ENCODE measurements at places on chromosomes 6 and 20.

DNA sequence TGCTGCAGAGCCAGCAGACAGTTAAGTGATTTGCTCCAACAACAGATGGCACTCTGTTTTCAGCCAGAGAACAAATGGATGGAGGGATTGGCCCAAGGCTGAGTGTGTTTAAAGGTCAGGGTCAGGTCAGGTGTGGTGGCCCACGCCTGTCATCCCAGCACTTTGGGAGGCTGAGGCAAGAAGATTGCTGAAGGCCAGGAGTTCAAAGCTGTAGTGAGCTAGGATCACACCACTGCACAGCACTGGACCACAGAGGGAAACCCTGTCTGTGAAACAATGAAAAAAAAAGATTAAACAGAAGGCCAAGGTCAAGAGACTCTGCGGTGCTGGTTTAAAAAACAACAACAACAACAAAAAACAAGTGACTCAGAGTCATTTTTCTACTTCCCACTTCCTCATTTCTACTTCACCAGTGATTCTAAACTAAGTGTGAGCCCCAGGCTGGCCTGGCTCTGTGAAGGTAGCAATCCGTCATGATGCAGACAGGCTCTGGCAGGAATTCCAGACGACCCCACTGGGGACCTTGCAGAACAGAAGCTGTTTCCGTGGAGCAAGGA, 42.5 kb upstream of the ARMC2 start:
- no peak for DNase-seq

DNA sequence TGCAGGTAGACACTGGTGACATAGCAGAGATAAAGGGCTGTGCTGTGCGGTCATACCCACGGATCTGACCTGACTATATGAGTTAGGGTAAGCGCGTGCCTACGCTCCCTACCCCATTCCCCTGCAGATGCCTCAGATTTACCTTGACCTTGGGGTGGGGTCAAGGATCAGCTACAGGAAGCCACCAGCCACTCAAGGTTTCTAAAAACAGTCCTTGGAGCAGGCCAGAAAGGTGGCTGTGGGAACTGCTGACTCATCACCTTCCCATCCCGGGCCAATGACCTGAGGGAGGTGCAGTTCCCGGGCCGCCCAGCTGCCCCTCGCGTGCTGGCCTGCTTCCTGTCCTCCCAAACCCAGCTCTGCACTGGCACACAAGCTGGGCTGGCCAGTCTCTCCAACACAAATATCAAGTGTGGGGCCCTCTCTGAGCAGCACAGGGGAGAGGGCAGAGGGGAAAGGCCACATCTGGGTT, 23.0 kb downstream of the KCNK5 start:
- DNase-seq = no peak

DNA sequence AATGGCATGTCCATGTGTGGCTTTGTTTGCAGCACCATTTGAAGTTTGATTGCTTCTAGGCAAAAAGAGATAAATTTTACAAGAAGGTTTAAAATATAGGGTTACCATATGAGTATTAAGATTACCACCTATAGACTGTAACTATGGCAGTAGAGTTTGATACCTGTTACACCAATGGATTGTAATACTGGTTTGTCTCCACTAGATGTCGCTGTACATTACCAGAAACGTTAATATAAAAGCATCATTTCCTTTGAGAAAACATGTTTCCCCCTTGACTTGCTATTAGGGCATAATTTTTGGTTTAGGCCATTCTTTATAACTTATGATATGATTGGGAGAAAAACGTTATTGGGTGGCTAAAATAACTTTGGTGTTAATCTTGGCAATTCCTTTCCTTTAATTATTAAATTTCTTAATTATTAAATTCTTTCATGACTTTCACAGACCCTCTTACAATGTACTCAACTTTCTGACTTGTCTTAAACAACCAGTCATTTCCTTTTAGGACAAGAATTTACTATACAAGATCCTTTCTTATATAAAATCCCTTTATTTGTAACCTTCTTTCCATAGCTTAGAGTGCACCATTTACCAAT, 42.8 kb downstream of the HLA-DPB1 start:
- peak; percentile 66 for DNase-seq

DNA sequence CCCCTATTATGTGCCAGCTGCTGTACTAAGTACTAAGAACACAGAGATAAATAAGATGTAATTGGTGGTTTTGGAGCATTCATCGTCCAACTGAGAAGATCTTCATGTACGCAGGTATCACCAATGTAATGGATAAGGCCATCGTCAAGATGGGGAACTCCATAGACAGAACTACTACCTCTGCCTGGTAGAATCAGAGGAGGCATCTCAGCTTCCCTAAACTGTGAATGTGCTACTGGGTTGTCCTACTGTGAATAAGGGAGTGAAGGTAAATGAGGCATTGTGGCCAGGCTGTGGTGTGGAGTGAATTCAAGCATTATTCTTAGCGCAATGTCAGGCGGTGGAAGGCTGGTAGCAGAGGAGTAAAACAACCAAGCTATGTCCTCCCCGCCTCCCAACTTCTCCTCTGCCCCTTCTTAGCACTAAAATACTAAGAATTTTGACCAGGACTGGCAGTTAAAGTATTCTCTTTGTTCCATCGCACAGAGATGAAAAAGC, 68.2 kb downstream of the TBC1D7 start:
- no peak for DNase-seq

- no peak for DNase-seq
Observed at GRCh38 chr6:3351105-3351676, 92.4 kb downstream of the PSMG4 start.

DNA sequence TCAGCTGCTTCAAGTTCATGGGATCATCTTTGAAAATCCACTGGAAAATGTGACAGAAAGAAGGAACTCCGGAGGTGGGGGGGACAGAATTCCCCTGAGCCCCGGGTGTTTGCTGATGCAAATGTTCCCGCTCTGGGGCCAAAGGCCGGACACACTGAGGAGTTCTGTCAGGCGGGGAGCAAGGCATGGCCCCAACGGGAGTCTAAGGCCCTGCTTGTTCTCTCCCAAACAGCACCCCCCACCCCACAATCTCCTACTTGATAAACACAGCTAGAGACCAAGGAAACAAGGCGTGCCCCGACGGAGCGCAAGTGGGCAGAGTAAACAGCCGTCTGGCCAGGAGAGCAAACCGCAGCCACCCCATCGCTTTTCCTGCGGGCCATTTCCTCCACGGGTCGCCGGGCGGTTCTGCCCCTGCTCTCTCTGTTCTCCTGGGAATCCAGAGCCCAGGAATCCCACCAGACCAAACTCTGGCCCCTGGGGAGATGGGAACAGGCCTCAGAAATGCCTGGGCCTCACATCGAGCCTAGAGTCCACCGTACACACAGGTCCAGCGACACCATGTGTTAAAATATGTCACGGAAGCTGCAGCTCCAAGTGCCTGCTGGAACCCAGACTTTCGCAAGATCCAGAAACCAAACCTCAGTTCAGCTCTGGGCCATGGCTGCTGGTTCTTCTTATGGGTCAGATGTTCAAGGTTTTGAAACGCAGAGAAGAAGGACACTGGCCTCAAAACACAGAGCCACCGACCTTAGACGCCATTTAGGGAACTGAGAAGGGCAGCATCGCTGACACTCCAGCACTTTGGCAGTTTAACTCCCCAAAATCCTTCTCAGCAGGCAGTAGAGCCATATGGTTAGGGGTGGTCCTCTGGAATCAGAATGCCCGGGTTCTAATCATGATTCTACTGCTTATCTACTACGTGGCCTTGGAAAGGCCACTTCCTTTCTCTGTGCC, 104.2 kb downstream of the PREX1 start:
- no peak for DNase-seq

DNA sequence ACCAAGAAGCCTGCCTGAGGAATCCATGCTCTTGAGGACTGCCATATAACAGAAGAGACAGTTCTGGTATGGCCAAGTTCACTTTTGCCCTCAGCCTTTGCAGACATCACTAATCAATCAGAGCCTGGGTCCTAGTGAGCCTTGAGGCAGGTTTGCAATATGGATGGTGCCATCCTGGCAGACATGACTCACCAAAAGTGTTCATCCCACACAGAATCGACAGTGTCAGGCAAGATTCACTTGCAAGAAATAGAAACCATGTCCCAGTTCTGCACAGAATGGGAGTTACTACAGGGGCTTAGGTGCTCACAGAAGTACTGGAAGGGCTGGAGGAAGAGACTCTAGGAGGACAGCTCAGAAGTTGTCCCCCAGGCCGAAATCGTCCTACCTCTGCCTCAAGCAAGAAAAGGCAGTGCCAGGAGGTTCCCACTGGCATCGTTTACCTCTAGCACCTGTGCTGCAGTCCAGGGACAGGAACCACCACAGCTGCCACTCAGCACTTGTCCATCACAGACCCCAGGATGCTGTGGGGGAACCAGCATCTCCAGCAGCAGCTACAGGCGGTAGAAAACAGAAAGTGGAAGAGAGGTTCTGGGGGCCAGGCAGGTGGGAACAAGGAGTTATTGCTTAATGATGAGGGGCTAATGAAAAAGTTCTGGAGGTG, 42.6 kb upstream of the PHACTR3 start:
- no peak for DNase-seq

DNA sequence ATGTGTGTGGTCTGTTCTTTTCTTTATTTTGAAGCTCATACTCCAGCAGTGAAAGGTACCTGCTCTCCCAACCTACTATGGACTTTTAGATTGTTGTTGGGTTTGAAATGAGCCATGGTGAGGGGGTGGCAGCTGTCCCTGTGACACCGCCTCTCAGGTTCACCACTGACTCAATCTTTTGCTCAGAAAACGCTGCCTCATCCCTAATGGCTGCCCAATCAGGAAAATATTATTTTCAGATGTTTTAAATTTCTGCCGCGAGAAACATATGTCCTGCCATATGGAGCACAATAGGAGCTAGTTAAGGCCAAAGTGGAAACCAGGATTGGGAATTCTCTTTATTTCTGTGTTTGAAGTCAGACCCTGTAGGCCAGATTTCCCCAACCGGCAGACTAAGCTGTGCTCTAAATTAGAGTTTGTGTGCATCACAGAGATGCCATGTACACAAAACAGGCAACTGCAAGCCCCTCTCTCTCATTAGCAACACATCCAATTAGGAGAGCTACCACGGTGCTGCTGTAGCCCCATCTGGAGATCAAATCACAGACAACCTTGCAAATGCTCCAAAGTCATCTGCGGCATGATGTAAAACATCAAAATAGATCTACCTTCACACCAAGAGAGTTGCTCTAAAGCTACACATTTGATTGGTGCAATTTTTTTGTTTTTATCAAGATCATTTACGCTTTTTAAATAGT, 144.1 kb upstream of the BACH2 start:
- no peak for DNase-seq

- DNase-seq = peak; percentile 83
Observed at GRCh38 chr20:34709831-34710567, 5.9 kb downstream of the TP53INP2 start.

DNA sequence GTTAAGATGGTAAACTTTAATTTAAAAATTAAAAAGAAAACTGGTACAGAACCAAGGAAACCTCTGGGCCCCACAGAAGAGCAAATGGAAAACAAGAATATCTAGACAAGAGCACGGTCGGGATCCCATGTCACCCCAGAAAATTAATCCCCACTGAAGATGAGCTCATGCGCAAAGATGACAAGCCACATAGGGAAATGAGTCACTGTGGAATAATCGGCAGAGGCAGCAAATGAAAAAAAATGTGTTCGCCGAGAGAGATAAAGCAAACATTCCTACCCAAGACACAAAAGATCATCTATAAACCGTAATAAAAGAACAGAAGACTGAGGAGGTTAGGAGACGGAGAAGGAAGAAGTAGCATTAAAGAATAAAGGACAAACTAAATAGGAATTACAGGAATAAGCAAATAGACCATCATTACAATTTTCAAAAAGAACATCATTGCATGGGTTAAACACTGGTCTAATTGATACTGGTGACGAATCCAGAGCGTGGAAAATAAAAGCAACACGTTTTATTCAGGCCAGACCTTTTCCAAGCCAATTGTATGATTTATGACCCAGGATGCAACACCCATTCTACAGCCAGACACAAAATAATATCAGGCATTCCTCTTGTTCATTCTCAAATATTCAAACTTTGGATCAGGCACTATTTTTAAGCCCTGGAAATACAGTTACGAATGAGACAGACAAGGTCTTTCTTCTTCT, 138.0 kb upstream of the ARID1B start:
- DNase-seq = no peak

- DNase-seq = no peak
Observed at GRCh38 chr20:62771396-62772102, 24.7 kb upstream of the MRGBP start.

GRCh38 chr6:136676075-136676474, 116.2 kb downstream of the MAP3K5 start:
- DNase-seq = no peak

GRCh38 chr6:118736440-118736839, 85.0 kb upstream of the CEP85L start:
- no peak for DNase-seq

DNA sequence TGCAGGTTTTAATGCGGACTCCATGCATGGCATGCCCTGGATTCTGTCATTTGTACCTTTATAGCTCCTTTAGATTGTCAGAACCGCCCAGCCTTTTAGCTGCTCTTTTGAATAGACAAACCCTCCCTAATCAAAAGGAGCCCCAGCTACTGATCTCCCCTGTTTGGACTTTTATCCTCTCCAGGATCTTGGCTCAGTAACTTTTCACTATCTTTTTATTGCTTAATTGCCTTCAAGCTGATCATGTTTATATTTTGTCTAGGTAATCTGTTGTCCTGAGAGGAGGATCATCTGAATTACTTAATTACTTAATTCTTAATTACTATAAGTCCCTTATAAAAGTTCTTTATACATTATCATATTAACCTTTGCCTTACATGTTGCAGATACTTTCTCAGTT, 93.2 kb downstream of the HIVEP1 start:
- DNase-seq = no peak

DNA sequence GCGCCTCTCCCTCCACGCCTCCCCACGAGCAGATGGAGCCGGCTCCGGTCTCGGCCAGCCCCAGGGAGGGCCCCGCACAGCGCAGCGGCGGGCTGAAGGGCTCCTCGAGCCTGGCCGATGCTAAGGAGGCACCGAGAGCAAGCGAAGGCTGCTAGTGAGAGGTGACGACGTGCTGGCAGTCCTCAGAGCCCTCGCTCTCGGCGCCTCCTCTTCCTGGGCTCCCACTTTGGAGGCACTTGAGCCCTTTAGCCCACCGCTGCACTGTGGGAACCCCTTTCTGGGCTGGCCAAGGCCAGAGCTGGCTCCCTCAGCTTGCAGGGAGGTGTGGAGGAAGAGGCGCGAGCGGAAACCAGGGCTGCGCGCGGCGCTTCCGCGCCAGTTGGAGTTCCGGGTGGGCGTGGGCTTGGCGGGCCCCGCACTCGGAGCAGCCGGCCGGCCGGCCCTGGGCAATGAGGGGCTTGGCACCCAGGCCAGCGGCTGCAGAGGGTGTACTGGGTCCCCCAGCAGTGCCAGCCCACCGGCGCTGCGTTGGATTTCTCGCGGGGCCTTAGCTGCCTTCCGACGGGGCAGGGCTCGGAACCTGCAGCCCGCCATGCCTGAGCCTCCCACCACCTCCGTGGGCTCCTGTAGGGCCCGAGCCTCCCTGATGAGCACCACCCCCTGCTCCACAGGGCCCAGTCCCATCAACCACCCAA, 2.5 kb upstream of the TMEM14C start:
- DNase-seq = no peak

GRCh38 chr6:44064089-44064947, 62.9 kb downstream of the MRPL14 start:
- peak; percentile 19 for DNase-seq

DNA sequence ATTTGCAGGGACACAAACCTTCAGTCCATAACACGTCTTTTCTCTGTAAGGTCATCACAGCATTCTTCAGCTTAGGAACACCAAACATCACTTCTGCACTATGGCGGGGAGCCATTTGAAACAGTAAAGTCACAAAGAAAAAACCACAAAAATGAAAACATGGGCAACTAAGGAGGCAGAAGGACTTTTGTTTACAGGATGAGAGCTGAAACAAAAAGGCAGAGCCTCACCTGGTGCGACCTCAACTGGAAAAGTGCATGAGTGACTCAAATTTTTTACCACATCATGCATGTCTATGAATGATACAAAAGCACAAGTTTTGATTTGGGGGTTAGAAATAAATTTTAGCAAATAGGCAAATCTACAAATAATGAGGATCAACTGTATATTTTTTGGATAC, 68.2 kb upstream of the TNFAIP3 start:
- DNase-seq = no peak

Measured in LoVo (cell line).